Bronchial epithelial cell (primary cell): ENCODE measurements at places on chromosomes 11 and 22. TPM values are rescaled to one million over a fixed set of nuclear protein-coding genes. Genes with fewer than 3 reads are reported as not detected.

The JRKL gene
- total RNA-seq = 7.6 and 10.2 TPM in 2 replicates

GRCh38 chr11:59992425-59992824, 24.6 kb upstream of the OOSP4B start:
- no peak for DNase-seq

The KRTAP5-7 gene
- total RNA-seq = 0.13 TPM in 1 of 2 replicates, not detected in the other

- no peak for DNase-seq
Measured at GRCh38 chr22:32791056-32791455, 10.4 kb upstream of the TIMP3 start.

The ARL2 gene
- total RNA-seq = 71.0 and 76.1 TPM in 2 replicates

- peak; percentile 35 for DNase-seq
Measured at GRCh38 chr22:40040927-40041326, 46.2 kb downstream of the FAM83F start.

The APOA4 gene
- not detected in 2 replicates for total RNA-seq

GRCh38 chr11:12017243-12017678, 8.8 kb upstream of the DKK3 start:
- DNase-seq = no peak

The SPON1 gene
- 0.26 TPM in 1 of 2 replicates, not detected in the other for total RNA-seq

DNA sequence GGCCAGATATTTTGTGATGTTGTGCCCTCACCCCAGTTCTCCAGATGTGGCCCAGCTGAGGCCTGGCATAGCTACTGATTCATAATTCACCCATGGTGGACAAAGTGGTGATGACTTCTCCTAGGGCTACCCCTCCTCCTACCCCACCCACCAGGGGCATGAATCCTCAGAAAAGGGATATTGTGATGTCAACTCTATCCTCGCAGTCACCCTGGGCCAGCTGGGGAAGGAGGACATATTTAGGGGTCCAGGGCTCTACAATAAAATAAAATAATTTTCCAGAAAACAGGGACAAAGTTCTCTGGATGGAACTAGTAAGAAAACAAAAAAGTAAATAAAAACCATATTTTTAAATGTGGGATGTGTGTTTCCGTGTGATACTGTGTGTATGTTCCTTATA, at the start of gene UBQLNL:
Gene UBQLNL (minus strand): TSS at position 101 of the 400 bp plus-strand sequence. CDS start 258 bp downstream, outside the sequence.
- no peak for DNase-seq

GRCh38 chr11:41284354-41284753, 175.1 kb downstream of the LRRC4C start:
- no peak for DNase-seq

DNA sequence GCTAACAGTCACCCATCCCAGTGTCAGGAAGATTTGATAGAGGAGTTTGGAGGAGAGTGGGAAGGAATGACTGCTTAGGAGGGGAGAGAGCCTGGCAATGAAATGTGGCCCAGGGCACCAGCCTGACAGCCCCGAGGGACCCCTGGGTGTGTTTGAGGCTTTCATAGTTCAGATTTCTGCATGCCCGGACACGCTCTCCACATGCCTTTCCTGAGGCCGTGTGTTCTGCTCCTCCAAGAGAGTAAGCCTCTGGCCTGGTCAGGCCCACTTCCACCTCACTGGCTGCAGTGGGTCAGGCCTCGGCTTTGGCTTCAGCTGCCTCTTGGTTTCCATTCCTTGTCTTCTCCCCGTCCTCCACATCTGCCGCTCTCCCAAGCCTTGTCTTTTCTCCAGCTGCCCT, 78.4 kb downstream of the C22orf31 start:
- peak; percentile 46 for DNase-seq

GRCh38 chr22:50141462-50141861, 29.1 kb upstream of the PANX2 start:
- DNase-seq = no peak

- DNase-seq = no peak
Measured at GRCh38 chr22:40414838-40415505, 44.6 kb downstream of the SGSM3 start.

GRCh38 chr11:121318848-121319834, 26.6 kb downstream of the SC5D start:
- DNase-seq = peak; percentile 48

DNA sequence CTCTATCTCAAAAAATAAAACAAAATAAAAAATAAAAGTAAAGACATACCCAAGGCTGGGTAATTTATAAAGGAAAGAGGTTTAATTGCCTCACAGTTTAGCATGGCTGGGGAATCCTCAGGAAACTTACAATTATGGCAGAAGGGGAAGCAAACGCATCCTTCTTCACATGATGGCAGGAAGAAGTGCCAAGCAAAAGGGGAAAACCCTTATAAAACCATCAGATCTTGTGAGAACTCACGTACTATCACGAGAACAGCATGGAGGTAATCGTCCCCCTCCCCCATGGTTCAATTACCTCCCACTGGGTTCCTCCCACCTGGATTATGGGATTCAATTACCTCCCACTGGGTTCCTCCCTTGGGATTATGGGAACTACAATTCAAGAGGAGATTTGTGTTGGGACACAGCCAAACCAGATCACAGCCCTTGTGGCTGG, 8.3 kb upstream of the SSTR3 start:
- no peak for DNase-seq

The MAPK8IP2 gene
- total RNA-seq = 0.53 and 0.77 TPM in 2 replicates

- DNase-seq = no peak
Measured at GRCh38 chr11:2436521-2437031, 7.7 kb downstream of the TRPM5 start.

The KCTD14 gene
- 0.77 and 1.3 TPM in 2 replicates for total RNA-seq

The GRM5 gene
- under 0.01 TPM in 1 of 2 replicates, not detected in the other for total RNA-seq

The NEFH gene
- under 0.01 and 0.13 TPM in 2 replicates for total RNA-seq

DNA sequence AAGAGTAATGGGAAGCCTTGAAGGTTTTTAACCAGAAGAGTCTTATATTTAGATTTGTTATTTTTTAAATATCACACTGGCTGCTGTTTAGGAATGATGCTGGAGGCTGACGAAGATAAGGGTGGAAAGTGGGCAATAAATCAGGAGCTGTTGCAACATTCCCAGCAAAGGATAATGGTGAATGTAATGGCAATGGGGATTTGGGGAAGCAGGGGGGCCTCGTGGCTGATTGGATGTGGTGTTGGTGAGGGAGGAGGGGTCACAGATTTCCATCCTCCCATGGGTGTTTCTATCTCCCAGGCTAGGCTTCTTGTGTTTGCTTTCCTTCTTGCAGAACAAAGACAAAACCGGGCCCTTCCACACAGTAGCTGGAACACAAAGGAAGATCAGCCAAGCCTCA, 80.8 kb downstream of the PIWIL4 start:
- DNase-seq = no peak

GRCh38 chr11:5663511-5663910, 21.4 kb downstream of the TRIM5 start:
- DNase-seq = no peak

DNA sequence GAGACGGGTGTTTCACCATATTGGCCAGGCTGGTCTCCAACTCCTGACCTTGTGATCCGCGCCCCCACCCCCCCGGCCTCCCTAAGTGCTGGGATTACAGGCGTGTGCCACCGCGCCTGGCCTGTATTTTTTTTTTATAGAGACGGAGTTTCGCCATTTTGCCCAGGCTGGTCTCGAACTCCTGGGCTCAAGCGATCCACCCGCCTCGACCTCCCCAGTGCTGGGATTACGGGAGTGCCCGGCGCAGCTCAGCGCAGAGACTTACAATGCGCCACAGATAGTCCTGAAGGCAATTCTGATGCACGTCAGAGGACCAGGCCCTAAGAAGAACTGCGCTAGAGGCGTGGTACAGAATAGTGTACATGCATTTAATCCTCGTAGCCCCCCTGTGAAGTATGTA, 587 bp upstream of the VPS51 start:
- no peak for DNase-seq

The MMP26 gene
- not detected in 2 replicates for total RNA-seq

The ME3 gene
- total RNA-seq = 8.8 and 10.3 TPM in 2 replicates

DNA sequence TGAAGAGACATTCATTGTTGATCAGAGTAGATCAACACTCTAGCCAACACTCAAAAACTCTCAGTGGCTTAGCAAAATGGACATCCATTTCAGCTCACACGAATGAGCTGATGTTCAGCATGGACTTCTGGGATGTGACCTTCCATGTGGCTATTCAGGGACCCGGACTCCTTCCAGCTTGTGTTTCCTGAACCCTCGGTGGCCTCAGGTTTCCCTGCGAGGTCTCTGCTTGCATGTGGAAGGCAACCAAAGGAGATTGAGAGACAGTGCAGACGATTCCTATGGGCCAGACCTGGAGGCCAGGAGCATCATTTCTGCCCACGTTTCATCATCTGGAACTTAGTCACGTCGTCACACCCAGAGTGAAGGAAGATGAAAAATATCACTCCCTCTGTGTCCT, 1137.4 kb downstream of the TBC1D22A start:
- no peak for DNase-seq

- DNase-seq = no peak
Measured at GRCh38 chr22:17777717-17778044, 3.4 kb upstream of the BID start.

- DNase-seq = no peak
Measured at GRCh38 chr11:3950996-3951660, 95.7 kb downstream of the STIM1 start.

GRCh38 chr22:28029201-28029948, 110.3 kb upstream of the PITPNB start:
- DNase-seq = peak; percentile 22

The RAC2 gene
- 2.6 and 6.3 TPM in 2 replicates for total RNA-seq

GRCh38 chr22:24156141-24156912, 25.0 kb upstream of the SUSD2 start:
- no peak for DNase-seq

- DNase-seq = no peak
Measured at GRCh38 chr11:101129203-101129943, at the start of gene PGR. Gene PGR, minus strand, starts transcription at chr11:101129813. Its CDS starts 743 bp downstream, at chr11:101129070.

GRCh38 chr22:25564320-25564978, at the start of gene GRK3:
Gene GRK3, plus strand, starts transcription at chr22:25564675. Its CDS starts 366 bp downstream, at chr22:25565041.
- DNase-seq = peak; percentile 36

DNA sequence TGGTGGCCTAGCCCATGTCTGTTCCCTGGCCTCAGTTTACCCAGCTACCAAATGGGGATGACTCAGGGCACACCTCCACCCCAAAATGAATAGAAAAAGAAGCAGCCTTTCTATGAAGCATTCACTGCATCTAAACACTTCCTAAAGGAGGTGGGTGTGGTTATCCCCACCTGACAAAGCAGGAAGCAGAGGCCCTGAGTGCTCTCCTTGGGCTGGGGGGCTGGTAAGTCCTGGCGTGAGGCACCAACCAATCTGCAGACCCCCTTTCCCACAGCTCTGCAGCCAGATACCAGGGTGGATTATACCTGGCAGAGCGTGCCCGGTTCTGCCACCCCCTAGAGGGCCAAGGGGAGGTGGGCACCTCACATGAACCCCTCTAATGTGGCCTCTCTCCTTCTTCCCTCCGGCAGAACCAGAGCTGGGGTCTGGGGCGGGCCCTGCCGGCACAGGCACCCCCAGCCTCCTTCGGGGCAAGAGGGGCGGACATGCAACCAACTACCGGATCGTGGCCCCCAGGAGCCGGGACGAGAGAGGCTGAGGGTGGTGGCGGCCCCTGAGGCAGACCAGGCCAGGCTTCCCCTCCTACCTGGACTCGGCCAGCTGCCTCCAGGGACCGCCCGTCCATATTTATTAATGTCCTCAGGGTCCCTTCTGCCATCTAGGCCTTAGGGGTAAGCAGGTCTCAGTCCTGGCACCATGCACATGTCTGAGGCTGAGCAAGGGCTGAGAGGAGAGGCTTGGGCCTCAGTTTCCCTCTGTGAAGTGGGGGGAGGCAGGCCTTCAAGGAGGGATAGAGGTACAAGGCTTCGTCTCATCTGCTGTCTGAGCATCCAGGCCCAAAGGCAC, 9.2 kb downstream of the RHBDD3 start:
- no peak for DNase-seq

- DNase-seq = no peak
Measured at GRCh38 chr11:6417907-6418556, 862 bp downstream of the APBB1 start.

The XNDC1N gene
- 5.9 and 6.1 TPM in 2 replicates for total RNA-seq

GRCh38 chr11:2186669-2187279, 15.2 kb upstream of the TH start:
- DNase-seq = peak; percentile 45

- no peak for DNase-seq
Measured at GRCh38 chr11:78403781-78404180, 13.8 kb downstream of the GAB2 start.

DNA sequence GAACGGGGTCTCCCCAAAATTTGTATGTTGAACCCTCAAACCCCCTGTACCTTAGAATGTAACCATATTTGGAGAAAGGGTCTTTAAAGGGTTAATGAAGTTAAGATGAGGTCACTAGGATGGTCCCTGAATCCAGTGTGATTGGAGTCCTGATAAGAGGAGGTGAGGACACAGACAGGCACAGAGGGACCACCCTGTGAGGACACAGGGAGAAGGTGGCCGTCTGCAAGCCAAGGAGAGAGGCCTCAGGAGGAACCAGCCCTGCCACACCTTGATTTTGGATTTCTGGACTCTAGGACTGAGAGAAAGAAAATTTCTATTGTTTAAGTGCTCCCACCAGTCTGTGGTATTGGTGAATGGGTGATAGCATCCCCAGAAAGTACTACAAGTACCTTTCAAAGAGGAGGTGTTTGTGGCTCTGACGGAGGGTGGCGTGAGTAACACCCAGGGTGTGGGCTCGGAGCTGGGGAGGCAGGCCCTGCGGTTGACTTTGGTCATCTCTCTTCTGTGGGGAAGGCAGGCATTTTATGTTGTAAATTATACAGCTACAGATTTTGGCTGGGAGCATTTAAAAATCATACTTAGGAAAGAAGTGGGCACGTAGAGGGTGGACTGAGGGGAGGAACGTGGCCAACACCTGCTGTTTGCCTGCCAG, 13.8 kb downstream of the MRGPRF start:
- DNase-seq = no peak

DNA sequence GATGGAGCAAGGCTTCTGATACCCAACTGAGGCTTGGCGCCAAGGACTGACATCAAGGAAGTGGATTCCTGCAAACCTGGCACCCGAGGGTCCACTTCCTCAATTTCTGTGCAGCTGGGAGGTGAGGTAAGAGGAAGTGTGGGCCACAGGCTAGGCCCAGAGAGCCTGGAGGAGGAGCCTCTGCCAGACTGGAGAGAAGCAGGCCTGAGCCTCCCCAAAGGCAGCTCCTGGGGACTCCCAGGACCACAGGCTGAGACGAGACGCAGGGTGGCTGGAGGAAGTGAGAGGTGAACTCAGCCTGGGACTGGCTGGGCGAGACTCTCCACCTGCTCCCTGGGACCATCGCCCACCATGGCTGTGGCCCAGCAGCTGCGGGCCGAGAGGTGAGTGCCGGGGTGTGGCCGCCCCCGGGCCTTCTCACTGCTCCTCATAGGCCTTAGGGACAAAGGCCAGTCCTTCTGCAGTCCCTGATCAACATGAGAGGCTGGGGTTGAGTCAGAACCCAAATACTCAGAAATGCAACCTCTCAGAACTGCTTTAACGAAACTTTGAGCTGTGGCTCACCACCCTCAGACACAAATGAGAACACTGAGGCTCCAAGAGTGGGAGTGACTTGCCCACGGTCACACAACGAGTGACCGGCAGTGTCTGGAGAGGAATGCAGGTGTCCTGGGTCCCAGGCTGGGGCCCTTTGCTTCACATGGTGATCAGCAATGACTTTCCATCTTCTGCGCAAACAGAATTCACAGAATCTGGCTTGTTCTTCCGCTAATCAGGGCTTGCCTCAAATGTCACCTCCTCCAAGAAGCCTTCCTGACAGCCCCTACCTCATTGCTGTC, at the start of gene NCF4:
Gene NCF4 (plus strand): TSS at position 186 of the 839 bp plus-strand sequence. CDS start 166 bp downstream, at position 352.
- no peak for DNase-seq
